ENCODE measurements at places on chromosomes 2 and 18.

- no peak for DNase-seq
These were observed 241.3 kb downstream of the RBM43 start for GRCh38 chr2:151020411-151020810.

GRCh38 chr2:198322275-198322674, 517.9 kb downstream of the PLCL1 start:
- DNase-seq, result no peak

- no peak for DNase-seq
These were observed 853 bp downstream of the GNAL start for GRCh38 chr18:11689669-11690565.

- no peak for DNase-seq
These were observed 11.1 kb downstream of the SLC8A1 start for GRCh38 chr2:40440835-40441234.

GRCh38 chr2:230909841-230910545, 15.0 kb downstream of the GPR55 start:
- DNase-seq, result no peak

DNA sequence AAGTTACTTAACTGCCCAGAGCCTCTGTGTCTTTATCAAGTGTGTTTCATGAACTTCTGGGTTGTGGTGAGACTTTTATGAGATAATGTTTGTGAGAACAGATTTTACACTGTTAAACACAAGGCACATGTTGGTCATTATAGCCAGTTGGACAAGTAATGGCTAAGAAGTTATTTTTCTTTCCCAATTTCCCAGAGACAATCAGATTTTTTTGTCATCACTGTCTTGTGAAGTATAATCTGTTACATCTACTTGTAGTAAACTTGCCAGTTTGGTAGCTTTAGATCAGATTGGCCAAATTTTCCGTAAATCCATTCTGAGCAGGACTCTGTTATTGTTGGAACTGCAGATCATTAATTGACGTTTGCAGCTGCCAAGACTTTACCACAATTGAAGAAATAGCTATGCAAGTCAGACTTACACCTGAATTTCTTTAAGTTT, 838.8 kb downstream of the SLC4A3 start:
- DNase-seq, result no peak

DNA sequence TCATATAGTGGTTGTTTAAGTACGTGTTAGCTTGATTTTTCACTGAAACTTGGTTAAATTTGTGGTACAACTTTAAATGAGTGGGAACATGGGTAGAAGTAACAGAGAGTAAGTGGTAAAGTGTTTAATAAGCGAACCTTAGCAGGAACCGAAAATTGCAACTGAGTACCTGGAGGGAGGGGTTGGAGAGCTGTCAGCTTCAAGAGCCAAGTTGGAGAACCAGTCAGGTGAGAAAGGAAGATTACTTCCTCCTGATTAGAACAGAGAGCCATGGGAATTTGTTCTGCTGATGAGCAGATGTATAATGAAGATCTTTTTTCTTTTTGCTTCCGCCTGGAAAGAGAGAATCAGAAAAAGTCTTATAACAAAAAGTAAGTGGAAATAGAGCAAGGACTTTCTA, 158.4 kb upstream of the CDH7 start:
- no peak for DNase-seq

DNA sequence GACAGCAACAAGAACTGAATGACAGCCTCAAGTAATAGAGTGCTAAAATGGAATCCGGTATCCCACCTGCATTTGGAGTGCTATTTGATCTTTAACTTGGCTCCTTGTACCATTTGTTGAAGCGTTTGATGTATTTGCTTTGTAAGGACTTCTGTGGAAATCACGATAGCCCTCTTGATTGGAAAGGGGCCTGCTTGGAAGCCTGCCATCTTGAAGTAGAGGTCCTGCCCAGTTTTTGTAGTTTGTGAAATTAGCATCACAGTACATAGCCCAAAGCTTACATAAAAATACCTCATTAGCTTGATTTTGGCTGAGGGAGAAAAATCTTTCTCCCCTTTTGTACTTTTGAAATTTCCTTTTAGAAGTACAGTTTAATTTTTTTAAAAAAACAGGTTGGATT, 2.7 kb downstream of the CDCA7 start:
- no peak for DNase-seq

DNA sequence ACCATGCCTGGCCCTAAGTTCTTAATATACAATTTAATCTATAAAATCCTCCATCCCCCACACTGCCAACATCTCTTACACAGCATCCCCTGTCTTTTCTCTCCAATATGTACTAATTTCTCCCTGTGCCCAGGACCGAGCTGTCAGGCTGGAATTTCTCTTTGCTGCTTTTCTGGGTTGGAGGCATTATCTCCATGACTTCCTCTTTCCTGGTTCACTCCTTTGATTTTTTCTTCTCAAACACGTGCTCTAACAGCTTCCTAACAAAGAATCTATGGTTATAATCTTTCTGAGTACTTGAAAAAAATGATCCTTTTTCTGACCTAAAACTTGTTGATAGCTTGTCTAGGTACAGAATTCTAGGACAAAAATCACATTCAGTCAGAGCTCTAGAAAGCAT, 112.8 kb downstream of the C1D start:
- DNase-seq, result no peak

DNA sequence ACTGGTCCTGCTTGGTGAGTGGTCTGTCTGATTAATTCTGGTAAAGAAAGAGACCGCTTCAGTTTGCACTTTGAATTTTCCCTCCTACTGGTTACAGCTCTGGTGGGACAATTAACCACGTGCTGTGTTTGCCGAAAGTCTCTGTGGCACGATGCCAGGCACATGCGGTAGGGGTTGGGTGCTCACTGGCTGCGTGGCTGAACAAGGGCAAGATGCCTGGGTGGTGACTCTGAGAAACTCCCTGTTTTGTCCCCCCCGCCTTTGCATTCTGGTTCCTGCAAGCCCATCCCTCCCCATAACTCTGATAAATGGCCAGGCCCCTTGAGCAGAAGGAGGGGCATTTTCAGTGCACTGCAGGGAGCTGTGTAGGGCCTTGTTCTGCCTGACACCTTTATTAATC, 206.1 kb downstream of the TFCP2L1 start:
- DNase-seq, result no peak

GRCh38 chr2:65278531-65278981, 50.9 kb downstream of the ACTR2 start:
- DNase-seq, result no peak

- no peak for DNase-seq
These were observed 129.4 kb downstream of the MYO5B start for GRCh38 chr18:50065527-50065926.

DNA sequence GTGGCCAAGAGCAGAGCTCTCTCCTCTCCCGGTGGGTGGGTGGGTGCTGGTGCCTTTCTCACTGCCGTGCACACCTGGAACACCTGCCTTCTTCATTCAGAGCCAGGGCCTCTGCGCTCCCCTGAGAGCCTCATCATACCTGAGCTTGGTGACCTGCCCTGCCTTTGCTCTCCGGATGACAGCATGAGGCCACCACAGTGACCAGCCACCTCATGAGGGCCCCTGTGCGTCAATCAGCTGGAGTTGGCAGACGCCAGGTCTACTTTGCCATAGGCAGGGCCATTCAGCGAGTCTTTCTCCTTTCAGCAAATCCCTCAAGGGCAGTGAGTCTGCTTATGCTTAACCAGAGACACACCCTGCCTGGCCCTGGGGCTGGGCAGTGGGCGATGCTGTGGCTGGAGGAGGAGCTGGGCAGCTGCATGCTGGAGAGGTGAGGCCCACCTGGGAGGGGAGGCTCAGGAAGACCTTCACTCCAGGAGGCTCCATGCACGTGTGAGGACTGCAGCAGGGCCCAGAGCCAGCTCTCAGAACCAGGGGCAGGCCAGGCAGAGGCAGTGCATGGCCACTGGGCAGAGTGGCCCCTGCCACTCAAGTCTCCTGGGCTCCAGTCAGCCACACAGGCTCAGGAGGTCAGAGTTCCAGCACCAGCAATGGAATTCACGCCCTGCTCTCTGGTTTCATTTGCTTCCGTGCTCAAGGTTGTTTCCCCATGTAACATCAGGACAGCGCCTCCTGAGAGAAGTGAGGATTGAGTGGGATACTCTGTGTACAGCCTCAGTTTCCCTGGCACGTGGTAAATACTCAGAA, 417.5 kb upstream of the MYT1L start:
- DNase-seq, result no peak

GRCh38 chr2:136057023-136057801, 60.7 kb downstream of the CXCR4 start:
- no peak for DNase-seq

DNA sequence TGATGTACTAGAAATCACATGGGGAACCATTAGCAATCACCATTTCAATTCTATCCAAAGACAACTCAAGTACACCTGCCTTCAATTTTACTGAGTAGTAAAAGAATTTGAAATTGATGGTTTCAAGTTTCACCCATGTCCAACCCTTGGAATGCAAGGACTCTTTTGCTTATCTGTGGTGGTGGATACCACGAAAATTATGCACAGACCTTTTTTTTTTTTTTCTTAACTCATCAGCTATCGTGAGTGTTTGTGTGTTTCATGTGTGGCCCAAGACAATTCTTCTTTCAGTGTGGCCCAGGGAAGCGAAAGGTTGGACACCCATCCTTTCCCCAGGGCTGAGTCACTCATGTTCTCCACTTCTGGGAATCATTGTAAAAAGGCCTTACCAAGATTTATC, 23.1 kb downstream of the ID2 start:
- DNase-seq, result no peak

GRCh38 chr2:8487461-8487932, 194.4 kb upstream of the ID2 start:
- no peak for DNase-seq

DNA sequence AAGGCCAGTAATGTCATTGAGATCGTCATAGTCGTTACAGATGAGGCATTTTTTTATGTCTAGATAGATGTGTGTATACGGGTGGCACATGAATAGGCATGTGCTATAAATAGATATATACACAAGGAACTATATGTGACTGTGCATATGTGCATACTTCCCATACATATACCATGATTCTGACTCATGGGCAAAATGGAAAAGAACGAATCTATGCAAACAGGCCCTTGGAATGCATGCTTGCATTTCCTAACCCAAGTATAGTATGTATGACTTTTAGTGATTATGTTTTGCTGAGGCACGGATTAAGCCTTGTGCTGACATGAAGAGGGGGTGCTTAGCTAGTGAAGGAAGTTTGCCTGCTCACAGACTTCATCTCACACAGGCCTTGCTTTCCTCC, 111.7 kb downstream of the BCL11A start:
- no peak for DNase-seq

Data from stimulated activated CD8-positive, alpha-beta memory T cell treated with anti-CD3 and anti-CD28 coated beads, Interleukin-15, amount 100 ng/mL, for 24 hours (primary cell).